Myometrial cell (primary cell): ENCODE measurements at places on chromosomes 2 and 18. TPM values are rescaled to one million over a fixed set of nuclear protein-coding genes. Genes with fewer than 3 reads are reported as not detected.

The SERPINB10 gene
- total RNA-seq: 0.35 TPM in 1 of 2 replicates, not detected in the other

The TSN gene
- total RNA-seq: 40.4 and 40.9 TPM in 2 replicates

The RALB gene
- total RNA-seq: 81.3 and 86.7 TPM in 2 replicates

The ASB18 gene
- not detected in 2 replicates for total RNA-seq

The MYO3B gene
- not detected in 2 replicates for total RNA-seq

The SIGLEC15 gene
- total RNA-seq: 6.0 TPM in 1 of 2 replicates, not detected in the other

The RTP5 gene
- total RNA-seq: not detected in 2 replicates

The SULT1C4 gene
- 0.53 TPM in 1 of 2 replicates, not detected in the other for total RNA-seq

The CRYBA2 gene
- not detected in 2 replicates for total RNA-seq

The OTOS gene
- total RNA-seq: not detected in 2 replicates
